ENCODE measurements at places on chromosomes 4 and X. TPM values are rescaled to one million over a fixed set of nuclear protein-coding genes. Genes with fewer than 3 reads are reported as not detected.

HTR2C gene
- not detected for total RNA-seq

DNA sequence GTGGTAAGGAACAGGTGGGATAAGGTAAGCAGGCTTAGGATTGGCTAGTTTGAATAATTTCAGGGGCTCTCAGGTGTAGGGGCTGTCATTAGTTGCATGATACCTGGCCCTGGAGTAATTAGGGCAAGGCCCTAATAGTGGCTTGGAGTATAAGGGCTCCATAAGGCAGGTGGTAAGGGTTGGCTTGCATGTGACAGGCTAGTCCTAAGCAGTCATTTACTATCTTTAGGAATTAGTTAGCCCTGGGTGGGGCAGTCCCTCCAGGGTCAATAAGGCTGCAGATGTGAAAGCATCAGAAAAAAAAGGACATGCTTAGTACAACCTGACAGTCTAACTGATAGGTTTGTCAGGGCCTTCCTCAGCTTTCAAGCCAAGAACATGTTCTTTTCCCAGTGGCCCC lies 7.8 kb upstream of the TMPRSS11D start:
- peak; percentile 5 for DNase-seq
- H3K4me1 ChIP-seq: no peaks in the 10 kb centered on the region
- no peaks in the 10 kb centered on the region for H3K27me3 ChIP-seq
- no peak overlapping the region for H3K4me3 ChIP-seq

SPINK2 gene
- not detected for total RNA-seq

GRCh38 chr4:72063726-72064125 lies 31.9 kb downstream of the NPFFR2 start:
- no peak overlapping the region for H3K4me3 ChIP-seq
- no peaks in the 10 kb centered on the region for H3K4me1 ChIP-seq
- no peak for DNase-seq
- no peaks in the 10 kb centered on the region for H3K27me3 ChIP-seq

DNA sequence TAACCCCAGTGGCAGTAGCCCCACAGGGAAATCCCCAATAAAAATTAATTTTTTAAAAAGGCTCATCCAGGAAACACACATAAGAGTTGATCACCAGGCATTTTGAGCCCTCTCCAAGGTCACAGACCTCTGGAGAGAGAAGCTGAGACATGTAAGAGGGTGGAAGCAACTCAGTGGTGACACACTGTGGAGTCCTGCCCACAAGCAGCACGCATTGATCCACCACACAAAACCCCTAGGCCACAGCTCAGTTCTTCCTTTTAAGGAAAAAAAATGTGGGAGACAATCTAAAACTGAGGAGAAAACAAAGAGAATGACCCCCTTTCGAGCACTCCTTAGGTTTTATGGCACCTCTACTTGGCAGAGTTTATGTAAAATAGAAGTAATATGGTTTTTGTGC lies 71.7 kb upstream of the S100G start:
- H3K27ac ChIP-seq: no peak overlapping the region
- H3K4me3 ChIP-seq: no peak overlapping the region
- H3K36me3 ChIP-seq: no peaks in the 10 kb centered on the region
- no peaks in the 10 kb centered on the region for H3K4me1 ChIP-seq

RIPPLY1 gene
- not detected for total RNA-seq

Measured in Karpas-422 (cell line).